Suprapubic skin (tissue), 4 donors: ENCODE measurements at places on chromosomes 7 and 10. TPM values are rescaled to one million over a fixed set of nuclear protein-coding genes. Genes with fewer than 3 reads are reported as not detected.

Gene IPMK
- 11.2 TPM for total RNA-seq

DNA sequence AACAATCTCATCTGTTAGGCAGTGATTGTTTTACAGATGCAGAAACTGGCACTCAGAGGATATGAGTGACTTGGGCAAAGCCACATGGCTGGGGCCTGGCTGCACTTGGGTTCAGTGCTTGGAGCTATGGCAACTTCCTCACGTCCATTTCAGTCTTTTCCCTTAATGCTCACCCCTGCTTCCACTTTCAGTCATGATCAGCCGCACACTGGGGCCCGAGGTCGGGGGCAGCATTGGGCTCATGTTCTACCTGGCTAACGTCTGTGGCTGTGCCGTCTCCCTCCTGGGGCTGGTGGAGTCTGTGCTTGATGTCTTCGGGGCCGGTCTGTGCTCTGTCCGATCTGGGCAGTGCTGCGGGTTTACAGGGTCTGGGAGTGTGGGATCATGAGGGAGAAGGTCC is 3.0 kb downstream of the SLC12A9 start:
- H3K4me1 ChIP-seq: peaks cover 26% of the 10 kb centered on the region
- no peak overlapping the region for H3K27ac ChIP-seq
- no peaks in the 10 kb centered on the region for H3K27me3 ChIP-seq
- H3K4me3 ChIP-seq: no peak overlapping the region

GRCh38 chr7:107967420-107967819 is 35.5 kb downstream of the LAMB1 start:
- no peak for DNase-seq
- H3K36me3 ChIP-seq: peaks cover 28% of the 10 kb centered on the region
- no peak overlapping the region for H3K27ac ChIP-seq
- H3K4me3 ChIP-seq: no peak overlapping the region
- H3K4me1 ChIP-seq: peaks cover 24% of the 10 kb centered on the region

DNA sequence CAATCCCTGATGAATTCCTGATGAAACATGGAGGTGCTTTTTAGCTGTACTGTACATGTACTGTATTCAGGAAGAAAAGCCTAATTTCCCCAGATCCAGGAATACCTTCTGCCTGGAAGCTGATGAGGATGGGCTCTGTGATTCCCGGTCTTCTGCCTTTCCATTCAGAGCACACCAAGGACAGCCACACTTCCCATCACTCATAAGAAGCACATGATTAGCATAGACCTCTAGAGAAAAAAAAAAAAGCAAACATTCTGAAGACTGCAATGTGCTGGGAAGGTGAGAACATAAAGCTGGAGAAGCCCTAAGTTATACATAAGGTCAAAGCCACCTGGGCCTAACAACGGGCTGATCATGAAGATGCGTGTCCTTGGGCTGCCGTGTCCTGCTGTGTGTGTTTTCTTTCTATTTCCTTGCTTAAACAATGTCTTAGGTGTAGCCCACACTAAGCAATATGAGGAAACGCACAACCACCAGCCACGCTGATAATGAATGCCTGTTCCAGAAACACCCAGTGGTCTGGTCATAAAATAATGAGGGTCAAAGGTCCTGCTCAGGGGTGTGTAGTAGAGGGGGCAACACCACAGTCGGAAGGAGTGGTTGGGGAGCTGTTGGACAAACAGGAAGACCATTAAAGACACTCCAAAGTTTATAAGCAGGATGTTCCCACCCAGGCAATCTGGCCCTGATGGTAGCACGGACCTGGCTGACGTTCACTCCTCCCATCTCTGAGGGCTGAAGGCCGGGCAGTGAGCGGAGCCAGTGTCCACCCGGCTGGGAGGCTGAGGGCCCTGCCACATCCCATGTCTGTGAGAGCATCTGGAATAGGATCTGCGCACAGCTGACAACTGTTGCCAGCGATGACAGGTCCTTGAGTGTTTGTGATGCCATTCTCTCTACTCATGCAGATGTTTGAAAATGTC is 7.9 kb downstream of the PKD1L1 start:
- no peaks in the 10 kb centered on the region for H3K27me3 ChIP-seq
- peaks cover 7% of the 10 kb centered on the region for H3K4me1 ChIP-seq
- peak overlapping the region; percentile 92 for H3K27ac ChIP-seq
- peak; percentile 76 for DNase-seq
- no peak overlapping the region for H3K4me3 ChIP-seq

- no peak for DNase-seq
- H3K27ac ChIP-seq: no peak overlapping the region
- peaks cover 73% of the 10 kb centered on the region for H3K36me3 ChIP-seq
- no peaks in the 10 kb centered on the region for H3K4me1 ChIP-seq
Measured at GRCh38 chr7:157205438-157205837, 66.7 kb downstream of the UBE3C start.
